Mesothelial cell of epicardium (in vitro differentiated cells): ENCODE measurements at places on chromosomes 16 and 17.
A peak's percentile ranks its signal among the peaks of the same experiment; 100 is the strongest.

DNA sequence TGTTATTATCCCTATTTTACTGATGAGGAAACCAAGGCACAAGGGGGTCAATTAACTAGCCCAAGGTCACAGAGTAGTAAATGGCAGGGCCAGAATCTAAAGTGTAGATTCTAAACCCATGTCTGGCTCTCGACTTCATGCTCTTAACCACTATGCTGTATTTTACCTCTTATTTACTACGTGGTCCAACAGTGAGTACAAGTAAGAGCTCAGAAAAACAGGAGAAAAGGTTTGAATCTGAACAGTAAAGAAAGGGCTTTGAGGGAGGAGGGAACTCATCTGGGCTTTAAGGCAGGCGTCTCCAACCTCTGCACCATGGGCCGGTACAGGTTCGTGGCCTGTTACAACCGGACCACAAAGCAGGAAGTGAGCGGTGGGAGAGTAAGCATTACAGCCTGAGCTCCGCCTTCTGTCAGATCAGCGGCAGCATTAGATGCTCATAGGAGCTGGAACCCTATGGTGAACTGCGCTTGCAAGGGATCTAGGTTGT lies 62.9 kb downstream of the SMURF2 start:
- no peaks in the 10 kb centered on the region for H3K27me3 ChIP-seq
- H3K27ac ChIP-seq: no peak overlapping the region
- peaks cover 2% of the 10 kb centered on the region for H3K4me1 ChIP-seq
- no peak overlapping the region for H3K4me3 ChIP-seq
- H3K36me3 ChIP-seq: peaks cover 12% of the 10 kb centered on the region
- DNase-seq: no peak

GRCh38 chr17:65359016-65359415 lies 202.4 kb downstream of the AXIN2 start:
- DNase-seq: no peak
- no peak overlapping the region for H3K4me3 ChIP-seq
- H3K27me3 ChIP-seq: peaks cover 10% of the 10 kb centered on the region
- H3K4me1 ChIP-seq: peaks cover 7% of the 10 kb centered on the region
- no peaks in the 10 kb centered on the region for H3K36me3 ChIP-seq

- no peak overlapping the region for H3K27ac ChIP-seq
- DNase-seq: no peak
- H3K4me3 ChIP-seq: no peak overlapping the region
- H3K4me1 ChIP-seq: peaks cover 16% of the 10 kb centered on the region
Measured at GRCh38 chr16:89861648-89862047, 11.7 kb upstream of the TCF25 start.

DNA sequence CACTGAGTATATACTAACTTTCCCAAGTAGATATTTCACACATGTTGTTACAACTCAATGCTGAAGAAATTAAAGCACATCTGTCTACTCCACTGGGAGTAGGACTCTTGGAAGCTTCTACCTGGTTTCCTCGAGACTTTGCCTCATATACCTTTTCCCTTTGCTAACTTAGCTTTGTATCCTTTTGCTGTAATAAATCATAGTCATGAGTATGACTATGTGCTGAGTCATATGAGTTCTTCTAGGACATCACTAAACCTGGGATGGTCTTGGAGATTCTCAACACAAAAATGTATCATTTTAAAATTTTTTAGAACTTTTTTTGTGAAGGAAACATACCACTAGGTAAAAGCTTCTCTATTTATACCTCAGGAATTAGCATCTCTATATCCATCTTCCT lies 39.8 kb downstream of the ABCA5 start:
- peaks cover 8% of the 10 kb centered on the region for H3K36me3 ChIP-seq
- H3K4me1 ChIP-seq: no peaks in the 10 kb centered on the region
- DNase-seq: no peak
- no peaks in the 10 kb centered on the region for H3K27me3 ChIP-seq
- no peak overlapping the region for H3K27ac ChIP-seq
- H3K4me3 ChIP-seq: no peak overlapping the region

DNA sequence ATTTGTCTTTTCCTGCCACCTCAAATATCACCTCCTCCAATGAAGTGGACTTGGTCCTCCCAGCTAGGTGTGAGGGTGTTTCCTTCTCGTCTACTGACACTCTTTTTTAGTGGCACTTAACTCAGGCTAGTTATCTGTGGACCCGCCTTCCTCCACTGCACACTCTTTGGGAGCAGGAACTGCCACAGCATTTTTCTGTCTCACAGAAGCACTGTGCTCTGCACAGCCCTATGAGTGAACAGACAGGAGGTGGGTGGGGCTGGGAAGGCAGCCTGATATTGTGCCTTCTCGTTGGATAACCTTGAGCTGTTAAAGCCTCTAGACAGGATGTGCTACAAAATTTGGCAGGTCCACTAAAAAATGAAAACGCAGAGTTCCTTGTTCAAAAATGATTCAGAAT lies 31.9 kb upstream of the HOXB13 start:
- no peaks in the 10 kb centered on the region for H3K36me3 ChIP-seq
- DNase-seq: no peak
- H3K4me1 ChIP-seq: peaks cover 23% of the 10 kb centered on the region
- peaks cover 90% of the 10 kb centered on the region for H3K27me3 ChIP-seq
- peak overlapping the region; percentile 44 for H3K27ac ChIP-seq

GRCh38 chr17:72516772-72517399 lies 396.1 kb downstream of the SOX9 start:
- peak overlapping the region; percentile 90 for H3K27ac ChIP-seq
- H3K36me3 ChIP-seq: no peaks in the 10 kb centered on the region
- no peaks in the 10 kb centered on the region for H3K27me3 ChIP-seq
- DNase-seq: no peak
- no peak overlapping the region for H3K4me3 ChIP-seq
- peaks cover 61% of the 10 kb centered on the region for H3K4me1 ChIP-seq

GRCh38 chr17:46962374-46962790 lies 16.7 kb downstream of the RPRML start:
- no peaks in the 10 kb centered on the region for H3K4me1 ChIP-seq
- no peaks in the 10 kb centered on the region for H3K36me3 ChIP-seq
- no peak overlapping the region for H3K27ac ChIP-seq
- H3K27me3 ChIP-seq: peaks cover 8% of the 10 kb centered on the region

GRCh38 chr16:72753881-72754280 lies 294.0 kb downstream of the ZFHX3 start:
- H3K27ac ChIP-seq: peak overlapping the region; percentile 11
- peaks cover 19% of the 10 kb centered on the region for H3K36me3 ChIP-seq
- no peaks in the 10 kb centered on the region for H3K27me3 ChIP-seq
- peaks cover 16% of the 10 kb centered on the region for H3K4me1 ChIP-seq
- DNase-seq: no peak
- H3K4me3 ChIP-seq: no peak overlapping the region

- no peaks in the 10 kb centered on the region for H3K27me3 ChIP-seq
- peaks cover 12% of the 10 kb centered on the region for H3K36me3 ChIP-seq
- peak; percentile 81 for DNase-seq
- H3K27ac ChIP-seq: peak within 1 kb of the TSS; percentile 99
- H3K4me1 ChIP-seq: peaks cover 25% of the 10 kb centered on the region
Measured at GRCh38 chr16:3134338-3135125, at the start of gene ZNF213. ZNF213 (plus strand) TSS chr16:3135029; CDS start chr16:3137281, 2,252 bp downstream.

DNA sequence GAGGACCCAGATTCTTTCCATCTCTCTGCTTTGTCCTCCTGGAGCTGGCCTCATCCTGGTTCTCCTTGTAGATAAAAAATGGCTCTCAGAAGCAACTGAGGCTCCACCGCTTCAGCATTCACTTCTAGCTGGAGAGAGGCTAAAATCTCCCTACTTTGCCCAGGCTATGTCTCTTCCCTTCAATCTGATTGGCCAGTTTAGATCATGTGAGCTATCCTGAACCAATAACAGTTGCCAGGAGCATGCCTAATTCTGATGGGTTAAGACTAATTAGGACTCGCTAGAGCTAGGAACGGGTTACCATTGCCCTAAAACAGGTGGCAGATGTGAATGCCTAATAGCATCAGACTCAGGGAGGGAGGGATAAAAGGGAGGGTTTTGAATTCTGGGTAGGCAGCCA lies 89.6 kb downstream of the GPR139 start:
- H3K27ac ChIP-seq: no peak overlapping the region
- peaks cover 30% of the 10 kb centered on the region for H3K27me3 ChIP-seq
- DNase-seq: no peak
- no peaks in the 10 kb centered on the region for H3K4me1 ChIP-seq
- H3K36me3 ChIP-seq: no peaks in the 10 kb centered on the region
- no peak overlapping the region for H3K4me3 ChIP-seq

GRCh38 chr16:990516-991291 lies 9.1 kb downstream of the SOX8 start:
- no peak overlapping the region for H3K4me3 ChIP-seq
- no peak for DNase-seq
- peaks cover 2% of the 10 kb centered on the region for H3K4me1 ChIP-seq
- H3K27me3 ChIP-seq: peaks cover 34% of the 10 kb centered on the region
- no peaks in the 10 kb centered on the region for H3K36me3 ChIP-seq

DNA sequence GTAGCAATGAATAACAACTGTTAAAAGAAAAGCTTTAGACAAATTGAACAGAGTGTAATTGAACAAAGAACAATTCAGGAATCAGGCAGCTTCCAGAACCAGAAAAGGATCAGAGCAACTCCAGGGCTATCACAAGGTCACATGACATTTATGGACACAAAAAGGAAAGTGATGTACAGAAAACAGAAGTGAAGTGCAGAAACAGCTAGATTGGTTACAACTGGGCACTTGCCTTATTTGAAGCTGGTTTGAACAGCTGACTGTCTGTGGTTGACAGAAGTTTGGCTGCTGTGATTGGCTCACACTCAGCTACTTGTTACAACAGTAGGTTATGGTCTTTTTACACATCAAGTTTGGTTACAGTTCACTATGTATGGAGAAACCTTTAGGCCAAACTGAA lies 14.8 kb downstream of the EFCAB5 start:
- H3K27me3 ChIP-seq: no peaks in the 10 kb centered on the region
- peaks cover 5% of the 10 kb centered on the region for H3K36me3 ChIP-seq
- H3K4me1 ChIP-seq: no peaks in the 10 kb centered on the region

DNA sequence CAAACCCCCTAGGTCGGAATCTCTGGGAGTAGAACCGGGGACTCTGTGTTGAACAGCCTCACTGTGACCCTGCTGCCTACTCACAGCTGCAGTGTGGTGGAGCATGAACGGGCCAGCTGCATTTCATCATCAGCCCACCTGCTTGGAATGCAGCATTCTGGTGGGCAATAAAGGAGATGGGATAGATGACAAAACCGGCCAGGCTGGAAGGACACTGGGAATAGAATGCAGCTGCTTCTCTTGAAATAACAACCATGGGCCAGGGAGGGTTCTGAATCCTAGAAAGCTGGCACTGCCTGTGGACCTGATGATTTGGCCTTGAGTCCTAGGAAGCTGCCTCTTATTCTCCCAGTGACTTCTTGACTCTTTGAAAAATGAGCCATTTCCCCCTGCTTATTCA lies 23.5 kb downstream of the CFAP97D1 start:
- H3K4me3 ChIP-seq: no peak overlapping the region
- no peak overlapping the region for H3K27ac ChIP-seq
- H3K27me3 ChIP-seq: no peaks in the 10 kb centered on the region
